ENCODE measurements at places on chromosomes 12 and 14. TPM values are rescaled to one million over a fixed set of nuclear protein-coding genes. Genes with fewer than 3 reads are reported as not detected.

ZC2HC1C gene
- total RNA-seq: 3.0 TPM

TEX52 gene
- total RNA-seq: 0.29 TPM

SDR9C7 gene
- not detected for total RNA-seq

TMEM106C gene
- 78.1 TPM for total RNA-seq

GZMB gene
- 0.38 TPM for total RNA-seq

OR6C70 gene
- not detected for total RNA-seq

NYNRIN gene
- 73.0 TPM for total RNA-seq

FAM186B gene
- 1.5 TPM for total RNA-seq

COX8C gene
- total RNA-seq: 0.55 TPM

All from motor neuron (in vitro differentiated cells).